ENCODE measurements at places on chromosomes 5 and 9. TPM values are rescaled to one million over a fixed set of nuclear protein-coding genes. Genes with fewer than 3 reads are reported as not detected.

DNA sequence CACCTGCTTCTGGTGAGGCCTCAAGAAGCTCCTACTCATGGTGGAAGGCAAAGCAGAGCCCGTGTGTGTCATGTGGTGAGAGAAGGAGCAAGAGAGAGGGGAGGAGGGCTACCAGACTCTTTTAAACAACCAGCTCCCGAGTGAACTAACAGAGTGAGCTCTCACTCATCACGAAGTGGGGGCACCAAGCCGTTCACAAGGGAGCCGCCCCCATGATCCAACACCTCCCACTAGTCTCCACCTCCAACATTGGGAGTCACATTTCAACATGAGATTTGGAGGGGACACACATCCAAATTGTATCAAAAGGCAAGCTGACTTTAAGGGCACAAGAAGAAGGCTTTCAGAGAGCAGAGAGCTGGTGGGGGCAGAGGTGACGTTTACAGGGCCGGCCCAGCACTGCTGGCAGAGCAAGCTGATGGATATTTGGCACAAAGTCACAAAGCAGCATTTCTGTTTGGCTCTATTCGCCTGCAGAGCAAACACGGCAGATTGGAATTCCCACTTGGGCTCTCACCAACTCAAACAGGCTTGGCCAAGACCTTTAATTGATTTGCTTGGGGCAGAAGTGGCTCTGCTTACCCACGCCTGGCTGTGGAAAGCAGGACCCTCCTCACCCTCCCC lies 20.0 kb downstream of the PITX1 start:
- H3K4me1 ChIP-seq, result peaks cover 19% of the 10 kb centered on the region
- H3K27me3 ChIP-seq, result peaks cover 23% of the 10 kb centered on the region
- no peak overlapping the region for H3K4me3 ChIP-seq
- H3K36me3 ChIP-seq, result peaks cover 1% of the 10 kb centered on the region

DNA sequence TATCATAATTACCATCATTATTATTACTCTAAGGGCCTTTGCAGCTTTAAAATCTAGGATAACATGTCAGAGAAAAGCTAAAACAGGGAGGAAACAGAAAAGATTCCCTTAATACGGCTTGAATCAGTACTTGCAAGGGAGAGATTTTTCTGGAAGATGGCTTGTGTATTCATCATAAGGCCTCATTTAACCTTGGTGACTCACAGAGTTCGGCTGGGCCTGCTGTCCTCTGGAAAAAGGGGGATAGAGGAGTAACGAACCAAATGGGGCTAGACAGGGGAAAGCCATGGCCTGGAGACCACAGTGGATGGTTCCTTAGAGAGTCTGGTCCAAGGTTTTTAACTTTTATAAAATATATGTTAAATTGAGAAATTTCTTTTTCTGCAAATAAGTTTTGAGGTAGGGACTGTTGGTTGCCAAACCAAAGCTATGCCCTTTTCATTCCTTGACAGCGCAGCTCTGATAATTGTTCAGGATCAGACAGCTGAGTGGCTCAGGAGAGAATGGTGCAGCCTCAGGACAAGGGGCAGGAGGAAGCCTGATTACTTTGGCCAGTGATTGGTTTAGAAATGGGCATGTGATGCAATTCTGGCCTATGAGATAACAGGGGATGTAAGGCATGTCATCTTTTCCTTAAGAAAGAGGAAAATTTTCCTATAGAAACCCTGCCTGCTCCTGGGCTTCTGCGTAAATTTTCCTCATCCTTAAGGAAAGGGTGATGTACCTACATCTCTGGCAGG lies 25.6 kb upstream of the GSN start:
- DNase-seq, result no peak
- H3K4me3 ChIP-seq, result no peak overlapping the region
- H3K36me3 ChIP-seq, result no peaks in the 10 kb centered on the region
- no peaks in the 10 kb centered on the region for H3K27me3 ChIP-seq
- no peak overlapping the region for H3K27ac ChIP-seq
- peaks cover 17% of the 10 kb centered on the region for H3K4me1 ChIP-seq

- peaks cover 40% of the 10 kb centered on the region for H3K4me1 ChIP-seq
- no peak for DNase-seq
- H3K27ac ChIP-seq, result peak overlapping the region; percentile 99
- no peaks in the 10 kb centered on the region for H3K27me3 ChIP-seq
Measured at GRCh38 chr5:115544043-115544435, 536 bp downstream of the FEM1C start.

- H3K4me1 ChIP-seq, result peaks cover 25% of the 10 kb centered on the region
- no peak overlapping the region for H3K4me3 ChIP-seq
- no peak overlapping the region for H3K27ac ChIP-seq
- peaks cover 16% of the 10 kb centered on the region for H3K36me3 ChIP-seq
- H3K27me3 ChIP-seq, result no peaks in the 10 kb centered on the region
Measured at GRCh38 chr9:71741926-71742648, 26.2 kb downstream of the CEMIP2 start.

DNA sequence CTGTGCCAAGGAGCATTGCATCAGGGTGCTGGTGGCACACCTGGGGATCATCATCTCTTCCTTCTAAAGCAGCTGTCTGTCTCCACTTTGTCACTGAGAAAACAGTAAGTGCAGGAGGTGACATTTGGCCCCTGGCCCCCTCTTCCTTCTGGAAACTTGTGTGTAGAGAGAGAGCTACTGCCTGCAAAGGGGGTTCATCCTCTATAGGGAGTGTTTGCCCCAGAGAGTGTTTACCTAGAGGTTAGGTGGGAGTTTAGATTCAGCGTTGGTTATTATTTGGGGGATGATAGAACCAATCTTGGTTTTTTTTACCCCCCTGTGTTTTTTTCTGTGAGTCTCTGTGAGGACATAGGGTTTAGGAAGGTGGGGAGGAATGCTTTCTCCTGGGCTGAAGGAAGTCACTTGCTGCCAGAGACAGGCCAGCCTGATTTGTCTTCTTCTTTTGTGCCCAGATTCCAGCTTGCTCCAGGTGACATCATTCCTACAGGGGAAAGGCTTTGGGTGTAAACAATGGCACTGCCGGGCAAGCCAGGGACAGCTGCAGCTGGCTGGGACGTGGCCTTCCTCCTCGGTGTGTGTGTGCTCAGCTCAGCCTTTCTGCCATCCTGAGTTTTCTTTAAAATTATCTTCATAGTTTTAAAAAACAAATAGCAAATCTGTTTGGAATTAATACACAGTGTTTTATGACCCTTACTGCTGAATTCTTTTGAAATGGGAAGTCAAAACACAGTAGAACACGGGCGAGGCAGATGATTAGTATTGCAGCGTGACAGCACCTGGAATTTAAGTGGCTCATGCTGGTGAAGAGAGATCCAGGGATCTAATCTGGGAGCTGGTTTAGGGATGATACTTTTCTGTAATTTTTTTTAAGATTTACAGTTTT lies 24.5 kb downstream of the PRRC2B start:
- H3K36me3 ChIP-seq, result no peaks in the 10 kb centered on the region
- no peak overlapping the region for H3K4me3 ChIP-seq
- peak overlapping the region; percentile 95 for H3K27ac ChIP-seq
- H3K4me1 ChIP-seq, result peaks cover 74% of the 10 kb centered on the region

The SNCAIP gene
- 2.6 TPM for total RNA-seq

Data from chondrocyte (in vitro differentiated cells).